ENCODE measurements at places on chromosomes 16 and 17. TPM values are rescaled to one million over a fixed set of nuclear protein-coding genes. Genes with fewer than 3 reads are reported as not detected.

GRCh38 chr17:68205808-68206720 is 41.8 kb upstream of the AMZ2 start:
- DNase-seq: no peak

GRCh38 chr17:3635474-3636153 is 436 bp downstream of the SHPK start:
- DNase-seq: peak; percentile 51

DNA sequence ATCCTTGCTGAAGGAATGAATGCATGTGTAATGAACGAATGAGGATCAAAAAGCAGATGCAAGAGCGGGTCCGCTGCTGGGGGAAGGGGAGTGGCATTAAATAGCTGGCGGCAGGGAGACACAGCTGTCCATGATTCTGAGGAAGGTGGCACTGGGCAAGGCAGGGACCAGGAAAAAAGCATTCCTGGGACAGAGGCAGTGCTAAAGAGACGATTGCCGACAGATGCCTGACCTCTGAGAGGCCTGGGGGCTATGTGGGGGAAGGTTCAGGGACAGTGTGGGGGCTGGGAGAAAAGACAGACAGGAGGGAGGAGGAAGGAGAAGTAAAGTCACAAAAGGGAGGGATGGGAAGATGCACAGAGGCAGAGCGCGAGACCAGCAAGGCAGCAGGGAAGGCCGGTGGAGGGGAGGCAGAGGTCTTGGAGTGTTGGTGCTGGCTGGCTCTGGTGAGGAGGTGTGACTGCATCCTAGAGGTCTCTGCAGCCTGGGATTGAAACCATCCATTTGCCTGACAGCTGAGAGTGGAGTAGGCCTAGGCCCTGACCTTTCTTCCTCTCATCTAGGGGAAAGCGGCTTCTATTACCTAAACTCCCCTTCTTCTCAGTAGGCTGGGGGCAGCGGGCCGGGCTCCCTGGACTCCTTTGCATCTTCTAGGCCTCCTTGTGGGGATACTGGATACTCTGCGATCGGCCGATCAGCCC is 109.9 kb downstream of the SDK2 start:
- DNase-seq: no peak

DNA sequence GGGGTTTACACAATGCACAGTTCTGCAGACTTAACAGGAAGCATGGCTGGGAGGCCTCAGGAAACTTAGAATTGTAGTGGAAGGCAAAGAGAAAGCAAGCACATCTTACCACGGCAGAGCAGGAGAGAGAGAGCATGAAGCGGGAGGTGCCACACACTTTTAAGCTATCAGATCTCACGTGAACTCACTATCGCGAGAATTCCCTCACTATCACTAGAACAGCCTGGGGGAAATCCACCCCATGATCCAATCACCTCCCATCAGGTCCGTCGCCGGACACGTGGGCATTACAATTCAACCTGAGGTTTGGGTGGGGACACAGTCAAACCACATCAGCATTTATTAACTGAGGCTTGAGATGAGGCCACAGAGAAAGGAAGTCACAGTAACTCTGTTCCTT is 326.7 kb downstream of the C16orf95 start:
- no peak for DNase-seq

GRCh38 chr17:16459855-16460550 is 32.0 kb downstream of the LRRC75A start:
- no peak for DNase-seq

The CLEC18A gene
- 0.31 TPM for polyA plus RNA-seq

The KRT27 gene
- not detected for polyA plus RNA-seq
